Osteocyte (in vitro differentiated cells): ENCODE measurements at places on chromosomes 2 and 18. TPM values are rescaled to one million over a fixed set of nuclear protein-coding genes. Genes with fewer than 3 reads are reported as not detected.

CCT7 gene
- 216 and 231 TPM in 2 replicates for total RNA-seq

MFSD6 gene
- 7.1 and 12.1 TPM in 2 replicates for total RNA-seq

ASXL3 gene
- total RNA-seq: 7.2 and 10.1 TPM in 2 replicates

EFHD1 gene
- total RNA-seq: 106 and 114 TPM in 2 replicates

APOB gene
- 0.21 and 0.24 TPM in 2 replicates for total RNA-seq

MAP3K19 gene
- not detected in 2 replicates for total RNA-seq

SKA1 gene
- 3.5 and 4.0 TPM in 2 replicates for total RNA-seq

PSD4 gene
- total RNA-seq: 6.3 and 8.9 TPM in 2 replicates

DUSP19 gene
- 3.9 and 4.7 TPM in 2 replicates for total RNA-seq

MC5R gene
- total RNA-seq: not detected in 2 replicates

TLX2 gene
- not detected in 2 replicates for total RNA-seq

TMEM163 gene
- total RNA-seq: not detected in 2 replicates

CPO gene
- not detected in 2 replicates for total RNA-seq

IRS1 gene
- 19.8 and 20.0 TPM in 2 replicates for total RNA-seq

GPR75 gene
- 1.1 and 1.2 TPM in 2 replicates for total RNA-seq

DCTN1 gene
- total RNA-seq: 182 and 186 TPM in 2 replicates

GPAT2 gene
- total RNA-seq: not detected in 2 replicates

SCYGR5 gene
- total RNA-seq: not detected in 2 replicates

ACADL gene
- not detected in 2 replicates for total RNA-seq

NTSR2 gene
- total RNA-seq: not detected in 2 replicates

SFT2D3 gene
- total RNA-seq: 7.5 and 8.4 TPM in 2 replicates

CYP27A1 gene
- total RNA-seq: 3.2 and 4.1 TPM in 2 replicates

LIPG gene
- total RNA-seq: not detected in 2 replicates

TYMS gene
- total RNA-seq: 31.0 and 35.7 TPM in 2 replicates

MOB4 gene
- total RNA-seq: 23.1 and 23.7 TPM in 2 replicates

VIT gene
- 10.7 and 11.4 TPM in 2 replicates for total RNA-seq

FBLN7 gene
- 3.9 and 4.1 TPM in 2 replicates for total RNA-seq

RSAD2 gene
- total RNA-seq: not detected in 2 replicates

PLEKHB2 gene
- total RNA-seq: 53.9 and 54.2 TPM in 2 replicates
